ENCODE measurements at places on chromosomes 1 and 21.

GRCh38 chr1:94001397-94002045 lies 92.3 kb upstream of the GCLM start:
- no peak for DNase-seq

- DNase-seq: no peak
Measured at GRCh38 chr1:8981169-8981568, 35.5 kb downstream of the CA6 start.

GRCh38 chr1:230495076-230495475 lies 68.9 kb upstream of the PGBD5 start:
- DNase-seq: no peak

DNA sequence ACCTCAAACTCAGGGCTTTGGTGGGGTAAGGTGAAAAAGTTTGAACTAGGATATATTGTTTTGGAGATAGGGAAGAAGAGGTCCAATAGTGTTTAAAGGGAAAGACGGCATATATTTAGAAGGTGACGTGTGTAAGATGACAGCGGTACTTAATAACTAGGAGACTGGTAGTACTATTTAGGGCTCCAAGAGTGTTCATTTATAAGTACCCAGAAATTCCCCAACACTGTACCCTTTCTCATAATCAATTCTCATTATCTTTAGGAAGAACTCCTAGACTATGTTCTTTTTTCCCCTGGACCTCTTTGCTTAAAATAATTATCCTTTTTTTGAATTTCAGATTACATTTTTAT lies 1.5 kb downstream of the LYPLAL1 start:
- no peak for DNase-seq

DNA sequence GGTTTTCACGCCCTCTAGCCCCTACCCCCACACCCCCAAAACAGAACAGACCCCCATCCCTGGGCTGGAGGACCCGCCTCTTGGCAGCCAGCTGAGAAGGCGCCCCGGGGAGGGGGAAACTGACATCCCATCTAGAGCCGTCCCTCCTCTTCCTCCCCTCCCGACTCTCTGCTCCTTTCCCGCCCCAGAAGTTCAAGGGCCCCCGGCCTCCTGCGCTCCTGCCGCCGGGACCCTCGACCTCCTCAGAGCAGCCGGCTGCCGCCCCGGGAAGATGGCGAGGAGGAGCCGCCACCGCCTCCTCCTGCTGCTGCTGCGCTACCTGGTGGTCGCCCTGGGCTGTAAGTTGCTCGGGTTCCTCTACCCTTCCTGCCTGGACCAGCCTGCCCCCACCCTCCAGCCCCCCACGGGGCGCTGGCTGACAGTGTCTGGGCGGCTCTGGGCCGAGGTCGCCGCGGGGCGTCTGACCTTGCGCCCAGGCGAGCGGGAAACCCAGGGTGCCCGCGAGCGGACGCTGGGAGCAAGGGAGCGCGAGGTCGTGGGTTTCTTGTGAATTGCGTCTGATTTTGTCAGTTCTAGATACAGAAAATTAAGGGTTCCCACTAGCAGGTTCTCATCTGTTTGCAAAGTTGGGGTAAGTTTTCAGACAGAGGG lies 618 bp downstream of the JAM2 start:
- DNase-seq: peak; percentile 73

- no peak for DNase-seq
Measured at GRCh38 chr1:178238722-178239510, 145.0 kb downstream of the RASAL2 start.

- DNase-seq: no peak
Measured at GRCh38 chr1:76933847-76934815, 66.9 kb downstream of the ST6GALNAC5 start.

GRCh38 chr1:230299191-230300006 lies 126.7 kb downstream of the PGBD5 start:
- no peak for DNase-seq

GRCh38 chr1:246199086-246199645 lies 307.9 kb downstream of the SMYD3 start:
- no peak for DNase-seq

DNA sequence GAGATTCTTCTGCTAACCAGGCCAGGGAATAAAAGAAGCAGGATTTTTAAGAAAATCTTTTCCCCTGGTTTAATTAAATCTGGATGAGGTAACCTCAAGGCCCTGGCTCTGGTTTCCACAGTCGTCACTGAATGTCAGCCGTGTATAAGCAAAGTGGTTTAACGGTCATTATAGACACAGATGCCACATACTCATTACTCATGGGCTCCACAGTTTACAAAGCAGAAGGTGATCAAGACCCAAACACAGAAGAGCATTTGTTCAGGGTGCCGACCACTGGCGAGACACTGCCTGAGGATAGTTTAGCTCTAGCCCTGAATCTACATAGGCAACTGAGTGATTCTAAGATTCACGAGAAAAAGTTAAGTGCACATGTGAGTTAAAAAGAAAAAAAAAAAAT lies 27.8 kb upstream of the RAP1GAP start:
- no peak for DNase-seq

DNA sequence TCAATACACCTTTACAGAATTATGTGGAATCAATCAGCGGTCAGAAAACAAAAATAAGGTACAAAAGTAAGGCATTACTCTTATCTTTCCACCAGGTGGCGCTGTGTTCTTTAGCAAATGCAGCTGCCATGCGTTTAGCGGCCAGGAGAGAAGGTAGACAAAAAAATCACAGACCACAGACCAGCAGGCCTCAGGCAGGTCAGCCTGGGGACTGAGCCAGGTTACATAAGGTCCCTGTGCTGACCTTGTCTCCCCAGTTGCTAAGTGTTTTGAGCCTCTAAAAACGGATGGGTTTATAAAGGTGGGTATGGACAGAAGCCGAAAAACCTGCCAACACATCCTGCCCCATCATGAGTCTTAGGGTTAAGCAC lies 2.8 kb downstream of the RGS16 start:
- DNase-seq: no peak

DNA sequence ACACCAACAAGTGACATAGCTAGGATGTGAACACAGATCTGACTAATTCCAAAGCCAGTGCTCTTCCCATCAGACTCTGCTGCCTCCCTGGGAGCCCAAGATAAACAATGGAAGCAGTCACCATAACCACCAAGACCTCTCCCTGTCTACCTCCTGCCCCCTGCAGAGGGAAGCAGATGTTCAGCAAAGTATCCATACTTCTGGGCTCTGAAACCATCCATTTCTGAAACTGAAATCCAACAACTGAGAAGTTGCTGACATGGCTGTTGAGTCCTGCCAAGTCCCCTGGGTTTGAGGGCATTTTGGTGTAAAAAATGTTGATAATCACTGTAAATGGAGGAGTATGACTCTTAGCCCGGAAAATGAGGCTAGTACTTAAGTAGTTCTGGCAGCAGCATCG lies 102.1 kb downstream of the TYW3 start:
- DNase-seq: no peak

- DNase-seq: no peak
Measured at GRCh38 chr1:46583494-46583893, 20.6 kb downstream of the MKNK1 start.

- DNase-seq: no peak
Measured at GRCh38 chr1:67230539-67230938, 64.3 kb downstream of the IL23R start.

GRCh38 chr1:175511496-175511895 lies 231.9 kb downstream of the TNR start:
- DNase-seq: no peak

GRCh38 chr1:116814926-116815723 lies 60.9 kb downstream of the CD2 start:
- no peak for DNase-seq

- DNase-seq: no peak
Measured at GRCh38 chr1:54795356-54795665, 5.8 kb downstream of the TTC22 start.

DNA sequence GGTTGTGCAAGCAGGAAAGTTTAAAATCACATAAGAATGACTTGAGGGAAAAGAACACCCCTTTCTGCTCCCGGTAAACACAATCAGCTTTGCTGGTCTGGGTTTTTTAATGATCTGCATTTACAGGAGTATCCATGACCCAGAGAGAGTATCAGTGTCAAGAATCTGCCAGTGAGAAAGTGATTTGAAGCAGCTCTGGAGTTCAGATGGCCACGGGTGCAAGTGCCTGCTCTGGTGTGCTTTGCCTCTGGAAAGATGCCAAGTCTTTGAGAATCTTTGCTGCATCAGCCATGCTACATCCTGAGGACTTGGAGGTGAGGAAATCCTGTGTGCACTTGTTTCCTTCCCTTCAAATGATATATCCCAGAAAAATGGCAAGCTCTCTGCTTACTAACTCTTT lies 18.6 kb upstream of the MYSM1 start:
- no peak for DNase-seq

DNA sequence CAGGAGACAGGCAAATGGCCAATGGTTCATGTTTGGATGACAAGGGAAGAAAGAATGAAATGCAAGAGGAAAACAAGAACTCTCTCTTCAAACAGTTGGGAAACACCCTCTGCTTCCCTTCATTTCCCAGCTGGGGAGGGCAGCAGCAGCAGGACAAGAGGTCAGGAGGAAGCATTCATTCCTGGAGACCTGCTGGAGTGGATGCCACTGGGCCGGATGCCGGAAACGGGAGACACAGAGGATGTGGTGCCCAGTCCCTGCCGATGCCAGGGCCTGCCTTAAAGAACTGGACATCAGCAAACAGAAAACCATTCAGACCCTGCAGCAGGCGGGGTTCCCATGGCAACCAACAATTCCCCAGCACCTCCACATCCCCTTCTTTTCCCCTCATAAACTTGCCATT lies 102.3 kb upstream of the ZNF648 start:
- peak; percentile 74 for DNase-seq

GRCh38 chr21:44539046-44539445 lies 949 bp downstream of the KRTAP10-1 start:
- DNase-seq: no peak

GRCh38 chr1:58497499-58497898 lies 49.0 kb downstream of the OMA1 start:
- no peak for DNase-seq

GRCh38 chr1:86782482-86782881 lies 78.1 kb downstream of the SH3GLB1 start:
- DNase-seq: no peak

DNA sequence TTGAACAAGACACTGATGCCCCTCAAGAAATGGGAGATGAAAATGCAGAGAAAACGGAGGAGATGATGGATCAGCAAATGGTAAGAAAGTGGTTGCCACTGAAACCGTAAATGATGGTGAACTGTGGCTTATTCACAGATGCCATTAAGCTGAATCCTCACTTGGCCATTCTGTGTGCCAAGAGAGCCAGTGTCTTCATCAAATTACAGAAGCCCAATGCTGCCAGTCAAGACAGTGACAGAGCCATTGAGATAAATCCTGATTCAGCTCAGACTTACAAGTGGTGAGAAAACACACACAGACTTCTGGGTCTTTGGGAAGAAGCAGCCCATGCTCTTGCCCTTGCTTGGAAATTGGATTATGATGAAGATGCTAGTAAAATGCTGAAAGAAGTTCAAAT lies 52.5 kb downstream of the NBPF6 start:
- no peak for DNase-seq

DNA sequence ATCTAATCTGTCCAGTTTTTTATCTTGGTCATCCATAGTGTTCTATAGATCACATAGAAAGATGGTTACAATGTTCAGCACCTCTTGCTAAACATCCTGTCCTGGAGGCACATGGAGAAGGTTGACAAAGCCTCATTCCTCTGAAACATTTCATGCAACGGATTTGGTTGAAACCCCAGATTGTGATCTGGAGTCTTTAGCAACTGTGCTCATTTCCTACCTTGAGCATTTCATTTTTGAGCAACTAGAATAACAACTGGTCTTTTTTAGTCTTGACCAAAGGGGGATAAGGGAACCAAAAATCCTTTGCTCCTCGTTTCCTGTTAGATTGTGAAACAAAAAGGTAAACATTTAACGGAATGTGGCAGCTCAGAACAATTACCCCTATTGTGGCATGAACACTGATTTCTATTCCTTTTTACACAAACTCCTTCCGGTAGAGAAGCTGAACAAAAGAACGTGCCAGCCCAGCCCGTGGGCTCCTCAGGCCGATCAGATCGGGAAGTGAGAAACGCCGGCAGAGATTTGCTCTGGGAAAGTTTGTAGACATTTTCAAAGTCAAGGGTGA lies 94.7 kb upstream of the ERRFI1 start:
- no peak for DNase-seq

DNA sequence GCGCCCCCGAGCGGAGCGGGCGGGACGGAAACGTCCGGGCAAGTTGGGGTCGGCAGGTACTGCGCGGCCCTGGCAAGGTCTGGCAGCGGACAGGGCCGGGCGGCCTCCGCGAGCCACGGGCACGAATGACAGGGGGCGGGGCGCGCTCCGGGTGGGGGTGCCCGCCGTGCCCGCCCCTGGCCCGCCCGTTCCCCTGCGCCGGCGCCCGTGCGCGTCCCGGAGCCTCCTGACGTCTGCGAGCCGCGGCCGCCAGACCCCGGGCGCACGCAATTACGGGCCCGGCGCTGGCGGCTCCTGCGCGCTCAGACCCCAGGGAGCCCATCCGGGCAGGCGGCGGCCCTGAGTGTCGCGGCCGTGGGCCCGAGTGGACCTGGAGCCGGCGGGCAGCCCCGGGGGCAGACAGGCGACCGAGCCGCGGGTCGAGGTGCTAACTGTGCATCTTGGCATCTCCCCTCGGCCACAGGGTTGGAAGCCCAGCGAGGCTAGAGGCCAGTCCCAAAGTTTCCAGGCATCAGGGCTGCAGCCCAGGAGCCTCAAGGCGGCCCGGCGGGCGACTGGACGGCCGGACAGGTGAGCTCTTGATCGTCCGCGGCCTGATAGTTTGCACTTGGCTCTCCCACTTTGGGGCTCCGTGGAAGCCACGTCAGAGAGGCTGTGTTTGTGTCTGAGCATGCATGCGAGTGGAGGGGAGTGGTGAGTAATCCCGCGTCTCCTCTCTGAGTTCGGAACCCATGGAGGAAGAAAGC lies 918 bp downstream of the MIB2 start:
- DNase-seq: peak; percentile 76

GRCh38 chr1:177256153-177257075 lies 85.7 kb downstream of the BRINP2 start:
- DNase-seq: no peak

DNA sequence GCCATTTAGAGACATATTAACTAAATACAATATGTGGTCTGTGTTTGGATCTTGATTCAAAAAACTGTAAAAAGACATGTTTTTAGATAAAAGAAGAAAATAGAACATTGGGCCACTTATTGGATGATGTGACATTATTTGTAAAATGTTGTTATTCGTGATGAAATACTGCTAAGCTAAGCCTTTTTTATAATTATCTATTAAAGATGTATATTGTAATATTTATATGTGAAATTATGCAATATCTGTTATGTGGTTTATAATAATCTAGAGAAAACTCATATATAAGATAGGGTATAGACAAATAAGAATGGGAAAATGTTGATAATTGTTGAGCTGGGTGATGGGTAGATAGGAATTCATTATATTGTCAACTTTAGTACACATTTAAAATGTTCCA lies 82.0 kb upstream of the RGS1 start:
- DNase-seq: no peak
